ENCODE measurements at places on chromosomes 12 and 14. TPM values are rescaled to one million over a fixed set of nuclear protein-coding genes. Genes with fewer than 3 reads are reported as not detected.
A peak's percentile ranks its signal among the peaks of the same experiment; 100 is the strongest.

- peak; percentile 90 for DNase-seq
These were observed 751 bp downstream of the GDF11 start for GRCh38 chr12:55743406-55744339.

GRCh38 chr14:47626151-47627035 lies 49.0 kb downstream of the MDGA2 start:
- DNase-seq: no peak

KRT82 gene
- total RNA-seq: not detected

- DNase-seq: peak; percentile 53
These were observed 16.0 kb downstream of the ANKRD9 start for GRCh38 chr14:102493585-102493984.

KLRF1 gene
- total RNA-seq: 11.4 TPM

GRCh38 chr14:99237288-99237687 lies 34.7 kb downstream of the BCL11B start:
- no peak for DNase-seq

NCAPD2 gene
- total RNA-seq: 35.5 TPM

GRCh38 chr12:71900091-71900490 lies 38.6 kb upstream of the TPH2 start:
- DNase-seq: no peak

LDHB gene
- 306 TPM for total RNA-seq

- DNase-seq: no peak
These were observed 7.3 kb upstream of the RCOR1 start for GRCh38 chr14:102584871-102585869.

CCDC197 gene
- total RNA-seq: not detected

- no peak for DNase-seq
These were observed 116.4 kb downstream of the EPS8 start for GRCh38 chr12:15672671-15673270.

DNA sequence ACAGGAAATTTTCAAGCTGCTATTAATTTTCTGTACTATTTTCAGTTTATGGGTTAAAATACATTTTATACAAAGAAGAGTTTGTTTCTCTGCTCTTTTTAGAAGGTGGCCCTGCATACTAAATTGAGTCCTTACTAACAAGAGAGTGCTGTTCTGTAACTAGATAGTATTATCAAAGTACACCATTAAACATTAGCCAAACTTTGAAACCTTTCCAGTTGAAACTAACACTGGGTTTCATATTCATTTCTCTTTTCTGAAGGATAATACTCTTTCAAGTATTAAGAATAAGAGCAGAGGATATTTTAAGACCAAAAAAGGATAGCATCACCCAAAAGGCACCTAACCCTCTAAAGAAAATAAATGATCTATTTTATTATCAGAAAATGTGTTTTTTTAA lies 47.2 kb downstream of the PEBP1 start:
- DNase-seq: no peak

EXOC3L4 gene
- total RNA-seq: 7.7 TPM

DNA sequence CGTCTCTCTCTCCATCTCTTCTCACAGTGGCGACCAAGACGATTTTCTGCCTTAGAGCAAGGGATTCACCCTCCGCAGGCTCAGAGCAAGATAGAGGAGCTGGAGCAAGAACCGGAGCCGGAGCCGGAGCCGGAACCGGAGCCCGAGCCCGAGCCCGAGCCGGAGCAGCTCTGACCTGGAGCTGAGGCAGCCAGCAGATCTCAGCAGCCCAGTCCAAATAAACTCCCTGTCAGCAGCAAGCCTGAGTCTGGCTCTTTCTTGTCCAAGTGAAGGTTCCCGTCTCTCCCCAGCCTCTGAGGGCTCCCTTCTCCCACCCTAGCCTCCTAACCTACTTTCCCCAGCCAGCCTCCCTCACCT lies 5.9 kb downstream of the LAG3 start:
- DNase-seq: no peak

DNA sequence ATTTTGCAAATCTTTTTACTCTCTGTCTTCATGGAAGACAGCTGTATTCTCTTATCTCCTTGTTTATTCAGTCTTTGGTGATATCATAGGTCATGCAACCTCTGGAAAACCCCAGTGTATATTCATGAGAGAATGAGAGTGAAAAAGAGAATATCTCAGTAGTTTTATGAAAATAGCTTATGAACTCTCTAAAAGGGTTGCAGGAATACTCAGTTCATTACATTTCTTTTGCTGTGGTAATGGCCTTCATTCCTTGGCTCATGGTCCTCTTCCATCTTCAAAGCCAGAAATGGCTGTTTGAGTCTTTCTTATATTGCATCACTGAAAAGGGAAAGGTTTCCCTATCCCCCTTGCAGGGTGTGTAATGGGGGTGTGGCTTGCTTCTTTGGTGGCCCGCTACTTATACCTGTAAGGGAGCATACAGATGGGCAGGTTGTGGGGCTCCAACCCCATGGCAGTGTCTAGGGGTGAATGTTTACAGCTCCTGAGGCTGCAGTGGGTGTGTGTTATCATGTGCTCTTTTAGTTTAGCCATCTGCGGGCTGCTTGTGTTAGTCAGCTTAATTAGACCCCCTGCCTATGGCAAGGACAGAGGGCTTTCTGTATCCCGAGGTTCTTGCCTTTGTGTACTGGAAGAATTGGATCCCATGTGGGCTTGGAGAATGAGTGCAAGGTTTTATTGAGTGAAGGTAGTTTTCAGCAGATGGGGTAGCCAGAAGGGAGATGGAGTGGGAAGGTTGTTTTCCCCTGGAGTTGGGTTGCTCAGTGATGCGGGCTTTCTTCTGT lies 150.2 kb downstream of the CCDC91 start:
- no peak for DNase-seq

GRCh38 chr14:51926449-51926848 lies 62.9 kb upstream of the RTRAF start:
- no peak for DNase-seq

- no peak for DNase-seq
These were observed 837.6 kb downstream of the VRK1 start for GRCh38 chr14:97634751-97635150.

KRT8 gene
- total RNA-seq: 14.2 TPM

DNA sequence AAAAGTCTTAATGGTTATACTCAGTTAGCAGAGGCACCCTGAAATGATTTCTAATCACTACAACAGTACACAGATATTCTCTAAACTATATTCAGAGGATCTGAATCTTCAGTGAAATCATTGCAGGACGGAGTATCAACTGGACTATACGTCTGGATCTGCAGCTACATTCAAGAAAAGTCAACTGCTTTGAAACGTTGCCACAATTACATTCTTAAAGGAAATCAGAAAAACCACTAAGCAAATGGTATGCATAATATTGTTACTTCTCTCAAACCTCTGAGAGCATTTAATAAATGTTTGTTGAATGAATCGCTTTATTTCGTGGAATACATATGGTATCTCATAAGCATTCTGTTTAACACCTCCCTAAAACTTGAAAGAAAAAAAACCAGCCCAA lies 67.4 kb downstream of the MED13L start:
- DNase-seq: no peak

- DNase-seq: no peak
These were observed 194.8 kb upstream of the SEL1L start for GRCh38 chr14:81728447-81728846.

- no peak for DNase-seq
These were observed 203.8 kb upstream of the SRRM4 start for GRCh38 chr12:118777504-118777903.

P3H3 gene
- total RNA-seq: 7.8 TPM

GRCh38 chr12:63354969-63355368 lies 204.0 kb upstream of the AVPR1A start:
- no peak for DNase-seq

Measured in spleen (tissue), 13 donors.